ENCODE measurements at places on chromosomes 1 and 21.
A peak's percentile ranks its signal among the peaks of the same experiment; 100 is the strongest.

GRCh38 chr1:87243573-87243972 is 85.1 kb upstream of the LMO4 start:
- no peak for DNase-seq

DNA sequence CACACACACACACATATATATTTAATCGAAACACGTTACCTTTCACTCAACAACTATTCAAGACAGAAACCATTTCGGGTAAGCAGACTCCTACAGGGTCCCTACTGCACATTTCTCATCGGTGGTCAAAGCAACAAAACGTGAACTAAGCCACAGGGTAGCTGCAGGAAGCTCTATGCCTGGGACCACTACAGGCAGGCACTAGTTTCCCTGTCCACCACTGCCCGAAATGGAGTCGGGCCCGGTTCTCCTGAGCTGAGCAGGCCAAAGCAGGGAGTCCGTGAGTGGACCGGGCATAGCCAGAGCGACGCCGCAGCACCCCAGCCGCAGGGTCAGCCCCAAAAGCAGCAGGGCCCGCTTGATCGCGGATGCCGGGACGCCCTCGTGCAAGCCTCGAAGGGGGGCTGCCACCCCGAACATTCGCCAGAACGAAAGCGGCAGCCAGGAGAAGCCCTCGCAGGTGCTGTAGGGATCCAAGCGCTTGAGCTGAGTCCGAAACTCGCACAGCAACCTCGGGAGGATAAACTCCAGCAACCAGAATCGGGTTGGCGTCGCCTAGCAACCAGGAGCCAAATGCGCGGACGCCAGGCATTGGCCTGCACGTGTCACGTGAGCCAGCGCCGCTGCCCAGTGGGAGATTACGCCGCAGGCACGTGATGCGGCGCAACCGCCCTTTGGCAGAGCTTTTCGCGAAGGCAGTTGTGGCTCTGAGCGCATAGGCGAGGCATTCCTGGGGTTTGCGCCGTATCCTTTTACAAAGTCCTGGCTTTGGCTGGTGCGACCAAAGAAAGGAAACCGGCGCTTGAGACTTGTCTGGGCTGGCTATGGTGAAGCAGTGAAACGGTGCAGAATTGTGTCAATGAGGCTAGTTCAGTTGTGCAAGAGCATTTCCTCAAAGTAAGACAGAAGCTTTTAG is 13.9 kb upstream of the DDI2 start:
- peak; percentile 88 for DNase-seq

- DNase-seq, result no peak
Measured at GRCh38 chr1:224458996-224459395, 24.4 kb upstream of the WDR26 start.

GRCh38 chr1:28789816-28790215 is 22.2 kb upstream of the OPRD1 start:
- no peak for DNase-seq

DNA sequence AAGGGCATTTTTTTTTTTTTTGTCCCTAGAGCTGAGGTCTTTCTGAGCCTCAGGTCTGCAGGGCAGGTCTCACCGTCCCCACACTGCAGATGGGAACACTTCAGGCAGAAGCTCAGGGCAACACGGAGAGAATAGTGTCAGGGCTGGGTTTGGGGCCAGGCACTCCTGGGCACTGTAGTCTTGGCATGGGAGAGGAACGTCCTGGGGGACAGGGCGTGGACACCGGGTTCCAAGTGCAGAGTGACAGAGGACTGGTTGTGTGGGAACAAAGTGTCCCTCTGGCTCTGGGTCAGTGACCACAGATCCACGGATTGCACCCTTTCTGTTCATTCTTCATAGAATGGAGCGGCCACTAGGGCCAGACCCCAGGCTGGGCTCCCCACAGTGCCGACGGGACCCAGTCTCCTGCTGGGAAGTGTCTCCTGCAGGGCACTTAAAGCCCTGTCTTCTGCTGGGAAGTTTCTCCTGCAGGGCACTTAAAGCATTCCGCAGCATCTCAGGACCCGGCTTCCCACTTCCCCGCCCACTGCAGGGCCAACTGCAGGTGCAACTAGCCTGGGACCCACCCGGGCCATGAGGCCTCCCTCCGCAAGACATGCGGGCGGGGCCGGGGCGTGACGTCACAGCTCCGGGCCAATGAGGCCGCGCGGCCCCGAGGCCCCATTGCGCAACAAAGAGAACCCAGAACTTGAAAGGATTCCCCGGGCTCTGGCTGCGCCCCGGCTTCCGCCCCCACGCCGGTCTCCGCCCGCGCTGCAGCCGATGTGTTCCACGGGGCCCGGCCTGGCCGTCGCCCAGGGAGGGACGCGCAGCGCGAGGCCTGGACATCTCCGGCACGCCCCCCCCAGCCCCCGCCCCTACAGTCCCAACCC is 1.2 kb downstream of the GPR153 start:
- peak; percentile 72 for DNase-seq

DNA sequence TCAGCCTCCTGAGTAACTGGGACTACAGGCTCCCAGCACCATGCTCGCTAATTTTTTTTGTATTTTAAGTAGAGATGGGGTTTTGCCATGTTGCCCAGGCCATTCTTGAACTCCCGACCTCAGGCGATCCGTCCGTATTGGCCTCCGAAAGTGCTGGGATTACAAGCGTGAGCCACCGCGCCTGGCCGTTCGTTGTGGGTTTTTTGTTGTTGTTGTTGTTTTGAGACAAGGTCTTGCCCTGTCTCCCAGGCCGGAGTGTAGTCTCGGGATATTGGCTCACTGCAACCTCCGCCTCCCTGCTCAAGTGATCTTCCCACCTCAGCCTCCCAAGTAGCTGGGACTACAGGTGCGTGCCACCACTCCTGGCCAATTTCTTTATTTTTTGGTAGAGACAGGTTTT is 4.7 kb upstream of the INAVA start:
- no peak for DNase-seq

GRCh38 chr21:44013380-44014088 is 1.4 kb downstream of the TRAPPC10 start:
- peak; percentile 18 for DNase-seq

DNA sequence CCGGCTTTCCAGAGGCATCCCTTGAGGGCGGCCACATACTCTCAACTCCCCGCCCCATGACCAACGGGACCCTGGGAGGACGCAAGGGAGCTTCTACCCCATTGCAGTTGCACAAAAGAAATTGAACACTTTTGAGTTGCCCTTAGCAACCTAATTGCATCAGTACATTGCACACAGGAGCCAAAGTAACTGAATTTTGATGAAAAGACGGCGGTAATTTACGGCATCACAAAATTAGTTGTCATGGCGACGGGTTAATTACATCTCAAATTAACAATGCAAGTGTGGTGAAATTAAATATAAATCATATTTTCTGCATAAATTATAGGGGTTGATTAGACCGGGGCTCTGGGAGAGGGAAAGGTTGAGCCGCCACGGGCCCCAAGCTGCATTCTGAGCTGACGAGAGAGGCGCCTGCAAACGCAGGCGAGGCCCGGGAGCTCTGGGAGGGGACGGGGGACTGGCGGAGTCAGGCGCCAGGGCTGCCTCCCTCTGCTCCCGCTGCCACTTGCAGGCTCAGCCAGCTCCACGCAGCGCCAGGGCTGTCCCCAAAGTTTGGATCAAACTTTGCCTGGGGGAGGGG is 61.4 kb downstream of the CASZ1 start:
- DNase-seq, result no peak

DNA sequence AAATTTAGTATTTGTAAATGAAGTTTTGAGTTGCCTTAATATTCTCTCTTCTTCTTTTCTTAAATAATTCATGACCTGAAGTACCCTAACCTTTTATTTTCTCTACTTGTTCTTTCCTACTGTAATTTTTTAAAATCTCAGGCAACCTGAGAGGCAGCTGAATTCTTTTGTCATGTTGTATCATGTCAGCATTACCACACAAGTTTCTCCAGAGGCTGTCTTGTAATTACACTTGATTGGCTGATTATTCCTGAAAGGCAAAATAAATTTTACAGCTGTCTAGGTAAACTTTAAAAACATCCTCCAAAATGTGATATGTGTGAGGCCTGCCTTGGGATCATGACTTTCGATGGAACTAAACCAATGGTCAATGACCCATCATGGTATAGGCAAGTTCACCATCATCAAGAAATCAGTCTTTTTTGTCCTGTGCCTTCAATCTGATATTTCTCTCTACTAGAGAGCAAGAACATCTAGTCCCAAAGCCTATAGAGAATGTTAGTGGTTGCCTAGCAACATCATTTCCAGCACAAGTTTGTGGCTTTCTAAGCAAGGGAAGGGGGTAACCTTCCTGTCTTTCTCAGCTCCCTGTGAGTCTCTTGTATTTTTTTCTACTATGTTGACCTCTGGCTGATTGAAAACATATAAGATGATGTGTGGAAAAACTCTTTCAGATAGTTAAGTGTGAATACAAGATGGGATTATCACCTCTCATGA is 115.5 kb downstream of the GABPA start:
- DNase-seq, result no peak

DNA sequence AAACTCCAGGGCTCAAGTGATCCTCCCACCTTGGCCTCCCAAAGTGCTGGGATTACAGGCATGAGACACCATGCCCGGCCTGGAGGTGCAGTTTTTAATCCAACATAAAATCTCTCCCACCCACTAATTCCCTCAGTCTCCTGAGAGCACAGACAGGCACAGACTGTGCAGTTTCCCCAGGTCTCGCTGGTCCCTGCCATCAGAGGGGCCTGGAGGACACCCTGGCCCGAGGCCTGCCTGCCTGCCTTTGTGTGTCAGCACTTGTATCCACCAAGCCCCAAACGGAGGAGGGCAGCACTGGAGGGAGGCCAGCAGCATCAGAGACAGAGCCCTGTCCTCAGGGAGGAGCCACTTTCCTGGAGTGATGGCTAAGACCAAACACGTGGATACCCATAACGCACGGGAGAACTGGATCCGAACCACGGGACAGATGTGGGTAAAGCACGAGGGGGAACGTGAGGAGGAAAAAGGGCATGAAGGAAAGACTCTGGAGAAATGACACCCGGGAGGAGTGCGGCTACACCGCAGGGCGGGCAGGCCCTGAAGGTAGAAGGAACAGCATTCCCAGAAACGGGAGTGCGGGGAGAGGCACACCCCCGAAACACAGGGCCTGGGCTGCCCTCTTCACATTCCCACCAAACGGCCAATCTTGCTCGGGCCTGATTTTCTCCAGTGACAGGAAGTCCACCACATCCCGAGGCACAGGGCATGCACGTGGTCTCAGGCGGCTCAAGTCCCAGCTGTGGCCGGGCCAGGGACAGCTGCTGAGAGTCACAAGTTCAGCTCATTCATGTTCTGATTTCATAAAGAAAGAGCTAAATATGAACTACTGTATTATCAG is 29.7 kb downstream of the NPHP4 start:
- no peak for DNase-seq

Measured in activated gamma-delta T cell treated with Interleukin-2 at 50 U/mL for 16 hours (primary cell).